Activated naive CD8-positive, alpha-beta T cell treated with anti-CD3 and anti-CD28 coated beads, Interleukin-2, amount 10 ng/mL, durations not matched to agents 7 days and 5 days (primary cell): ENCODE measurements at places on chromosomes 6 and 20. TPM values are rescaled to one million over a fixed set of nuclear protein-coding genes. Genes with fewer than 3 reads are reported as not detected.

POPDC3 gene
- not detected for total RNA-seq

- DNase-seq = no peak
Measured at GRCh38 chr6:117546674-117547073, 55.6 kb downstream of the GOPC start.

ZNF341 gene
- total RNA-seq = 5.7 TPM

- no peak for DNase-seq
Measured at GRCh38 chr20:47929368-47930115, 144.3 kb upstream of the SULF2 start.

- no peak for DNase-seq
Measured at GRCh38 chr6:170032197-170032596, 258.7 kb downstream of the DLL1 start.

GRCh38 chr6:1516742-1517520 lies 92.8 kb upstream of the FOXC1 start:
- no peak for DNase-seq

WFDC5 gene
- not detected for total RNA-seq

DNA sequence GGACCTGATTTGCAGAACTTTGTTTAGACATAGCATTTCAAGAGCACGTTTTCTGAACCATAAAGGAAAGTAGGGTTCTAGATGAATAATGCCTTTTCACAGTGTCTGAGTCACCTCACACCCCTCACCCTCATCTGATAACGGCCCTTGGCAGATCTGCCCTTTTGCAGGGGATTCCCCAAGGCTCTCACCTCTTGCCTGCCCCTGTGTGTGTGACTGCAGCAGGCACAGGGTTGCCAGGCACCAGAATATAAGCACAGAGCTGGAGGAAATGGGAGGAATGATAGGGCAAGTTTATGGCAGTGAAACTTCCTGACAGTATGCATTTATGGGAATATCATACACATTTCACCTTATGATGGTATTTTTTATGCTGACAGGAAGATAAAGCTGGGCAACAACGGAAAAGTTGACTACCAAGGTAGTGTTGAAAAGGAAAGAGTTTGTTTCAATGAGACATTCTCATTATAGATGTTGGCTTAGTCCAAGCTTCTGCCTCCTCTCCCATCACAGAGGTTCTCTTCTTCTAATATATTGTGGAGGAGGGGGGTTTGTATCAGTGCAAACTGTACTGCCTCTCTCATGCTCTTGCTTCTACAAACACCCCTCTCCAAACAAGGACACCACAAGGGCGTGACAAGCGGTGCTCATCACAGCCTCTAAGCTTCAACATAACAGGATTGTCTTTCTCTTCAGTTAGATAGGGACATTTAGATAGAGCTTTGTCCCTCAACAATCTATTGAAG lies 101.5 kb upstream of the BACH2 start:
- DNase-seq = no peak

MACROD2 gene
- total RNA-seq = not detected

ECT2L gene
- total RNA-seq = not detected

DNA sequence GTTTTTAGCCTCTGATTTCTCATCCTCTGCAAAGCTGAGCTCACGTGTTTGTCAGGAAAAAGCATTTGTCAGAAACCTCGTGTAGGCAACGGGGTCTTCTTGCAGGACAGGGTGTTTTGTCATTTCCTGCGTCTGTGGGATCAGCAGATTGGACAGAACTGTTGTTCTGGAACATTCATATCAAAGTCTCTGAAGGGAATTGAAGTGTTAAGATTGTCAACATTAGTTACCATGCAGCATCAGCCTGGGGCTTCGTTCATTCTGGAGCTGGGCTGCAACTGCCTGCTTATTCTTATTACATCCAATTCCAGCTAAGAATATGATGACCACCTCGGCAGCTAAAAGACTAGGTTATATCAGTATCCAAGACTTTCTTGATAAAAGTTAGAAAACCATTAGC lies 71.0 kb upstream of the RALGAPA2 start:
- DNase-seq = no peak

DNA sequence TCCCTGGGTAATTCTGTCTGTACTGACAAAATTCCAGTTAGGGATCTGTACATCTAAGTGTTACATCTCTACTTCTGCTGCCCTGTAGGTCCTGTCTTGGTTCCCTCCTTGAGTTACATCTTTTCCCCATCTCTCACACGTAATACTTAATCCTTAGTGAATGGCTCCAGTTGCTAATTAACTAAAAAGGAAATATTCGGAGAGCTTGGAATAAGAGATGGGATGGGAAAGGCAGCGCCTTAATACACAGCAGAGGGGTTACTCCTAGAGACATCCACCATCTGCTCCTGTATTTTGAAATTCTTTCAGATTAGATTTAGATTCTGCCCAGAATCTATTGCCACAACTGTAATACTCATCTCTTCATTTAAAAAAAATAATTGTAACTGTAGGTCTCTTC lies 384.0 kb downstream of the SAMD5 start:
- DNase-seq = no peak

- no peak for DNase-seq
Measured at GRCh38 chr6:13915561-13916229, 9.1 kb upstream of the RNF182 start.

- no peak for DNase-seq
Measured at GRCh38 chr20:24665741-24666191, 196.3 kb downstream of the SYNDIG1 start.

GLP1R gene
- not detected for total RNA-seq

TAGAP gene
- total RNA-seq = 106 TPM

- no peak for DNase-seq
Measured at GRCh38 chr20:8223091-8223870, 91.2 kb downstream of the PLCB1 start.

C6orf15 gene
- not detected for total RNA-seq

GRCh38 chr6:47509937-47510336 lies 32.3 kb downstream of the CD2AP start:
- no peak for DNase-seq

GRCh38 chr6:105833959-105834947 lies 251.9 kb upstream of the PRDM1 start:
- DNase-seq = no peak

DNA sequence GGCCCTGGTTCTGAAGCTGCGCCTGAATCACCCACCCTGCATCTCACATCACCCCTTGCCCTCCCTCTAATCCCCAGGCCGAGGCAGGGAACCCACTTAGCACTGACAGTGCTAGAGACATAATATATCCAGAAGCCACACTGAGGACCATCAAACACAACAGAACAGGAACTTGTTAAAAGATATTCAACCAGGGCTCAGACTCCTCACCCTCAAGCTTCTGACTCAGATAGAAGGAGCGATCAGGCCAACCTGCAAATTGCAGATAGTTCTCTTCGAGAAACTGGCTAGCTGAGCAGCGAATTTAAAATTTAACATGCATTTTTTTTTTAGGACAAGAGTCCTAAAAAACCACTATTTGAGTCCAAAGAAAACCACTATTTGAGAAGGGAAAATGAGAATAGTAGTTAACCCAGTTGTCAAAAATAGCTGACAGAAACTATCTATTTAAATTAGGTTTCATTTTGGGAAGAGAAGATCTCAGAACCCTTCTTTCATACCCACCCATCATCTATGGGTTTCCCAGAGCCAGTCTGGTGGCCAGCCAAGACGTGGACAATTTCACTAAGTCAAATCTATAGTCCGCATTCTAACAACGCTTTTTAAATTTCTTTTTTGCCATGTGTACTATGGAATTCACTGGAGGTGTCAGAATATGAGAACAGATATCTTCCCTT lies 95.6 kb downstream of the OPRM1 start:
- DNase-seq = no peak

DNA sequence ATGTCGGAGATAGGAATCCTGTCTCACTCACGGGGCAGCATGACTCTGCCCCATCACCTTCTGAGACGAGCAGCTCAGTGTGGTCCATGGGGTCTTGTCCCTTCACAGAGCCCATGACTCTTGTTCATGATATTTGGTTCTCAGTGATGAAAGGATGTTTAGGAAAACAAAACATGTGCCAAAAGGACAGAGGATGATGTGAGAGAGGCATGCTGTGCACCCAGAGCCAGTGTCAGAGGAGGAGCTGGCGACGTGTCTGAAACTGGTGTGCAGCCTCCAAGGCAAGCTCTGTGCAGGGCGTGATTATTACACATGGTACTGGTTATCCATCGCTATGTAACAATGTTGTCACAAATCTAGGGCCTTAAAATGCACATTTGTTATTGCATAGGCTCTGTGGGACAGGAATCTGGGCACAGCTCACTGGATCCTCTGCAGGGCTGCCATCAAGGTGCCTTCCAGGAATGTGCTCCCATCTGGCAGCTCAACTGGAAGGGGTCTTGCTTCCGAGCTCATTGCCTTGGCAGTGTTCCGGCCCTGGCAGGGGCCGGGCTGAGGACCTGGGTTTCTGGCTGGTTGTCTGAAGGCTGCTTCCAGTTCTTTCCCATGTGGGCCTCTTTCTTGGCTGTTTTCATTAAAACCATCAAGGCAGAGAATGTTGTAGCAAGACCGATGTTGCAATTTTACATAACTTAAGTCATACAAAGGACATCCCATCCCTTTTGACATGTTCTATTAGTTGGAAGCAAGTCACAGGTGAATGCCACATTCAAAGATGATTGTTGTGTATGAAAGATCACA lies 175.4 kb downstream of the ERMARD start:
- DNase-seq = no peak

SAPCD1 gene
- 13.1 TPM for total RNA-seq

- no peak for DNase-seq
Measured at GRCh38 chr6:96886519-96886918, 11.2 kb downstream of the NDUFAF4 start.
